ENCODE measurements at places on chromosomes 11 and 22.

- no peak for DNase-seq
Observed at GRCh38 chr11:29124470-29124869, 892.4 kb downstream of the KCNA4 start.

DNA sequence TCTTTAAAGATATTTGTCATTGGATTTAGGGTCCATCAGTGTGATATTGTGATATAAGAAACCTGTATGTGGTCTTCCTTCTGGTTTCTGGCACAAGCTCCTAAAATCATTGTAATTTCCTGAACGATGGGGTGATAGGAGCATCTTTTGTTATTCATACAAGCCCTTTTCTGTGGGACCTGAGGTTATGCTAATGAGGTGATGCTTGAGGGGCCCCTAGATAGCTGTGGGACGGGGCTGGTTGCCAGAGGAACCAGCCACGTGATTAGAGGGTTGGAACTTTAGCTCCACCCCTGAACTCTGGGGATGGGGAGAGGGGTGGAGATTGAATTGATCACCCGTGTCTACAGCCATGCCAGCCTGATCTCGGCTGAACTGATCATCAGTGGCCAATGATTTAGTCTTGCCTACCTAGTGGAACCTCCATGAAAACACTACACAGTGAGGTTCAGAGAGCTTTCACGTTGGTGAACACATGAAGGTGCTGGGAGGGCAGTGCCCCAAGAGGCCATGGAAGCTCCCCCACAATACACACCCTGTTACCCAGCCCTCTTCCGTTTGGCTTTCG, 62.8 kb downstream of the BCR start:
- no peak for DNase-seq

DNA sequence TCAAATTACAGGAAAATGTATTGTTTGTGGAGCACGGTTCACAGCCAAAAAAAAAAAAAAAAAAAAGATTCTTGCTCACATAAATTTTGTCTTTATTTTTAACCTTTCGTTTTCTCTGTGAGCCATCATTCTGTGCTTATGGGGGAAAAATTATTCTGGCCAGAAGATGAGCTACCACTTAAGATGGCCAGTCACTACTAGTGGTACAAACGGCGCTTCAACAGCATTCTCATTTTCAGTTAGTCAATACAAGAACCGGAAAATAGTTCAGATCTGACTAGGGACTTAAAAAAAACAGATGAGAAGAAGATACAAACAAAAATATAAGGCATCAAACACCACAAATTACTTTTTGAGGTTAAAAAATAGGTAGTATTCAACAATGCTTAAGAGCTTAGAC, 158.6 kb upstream of the CNTN5 start:
- no peak for DNase-seq

- no peak for DNase-seq
Observed at GRCh38 chr11:34444428-34444827, 5.7 kb downstream of the CAT start.

- DNase-seq: no peak
Observed at GRCh38 chr11:36077368-36077767, 133.5 kb downstream of the LDLRAD3 start.

DNA sequence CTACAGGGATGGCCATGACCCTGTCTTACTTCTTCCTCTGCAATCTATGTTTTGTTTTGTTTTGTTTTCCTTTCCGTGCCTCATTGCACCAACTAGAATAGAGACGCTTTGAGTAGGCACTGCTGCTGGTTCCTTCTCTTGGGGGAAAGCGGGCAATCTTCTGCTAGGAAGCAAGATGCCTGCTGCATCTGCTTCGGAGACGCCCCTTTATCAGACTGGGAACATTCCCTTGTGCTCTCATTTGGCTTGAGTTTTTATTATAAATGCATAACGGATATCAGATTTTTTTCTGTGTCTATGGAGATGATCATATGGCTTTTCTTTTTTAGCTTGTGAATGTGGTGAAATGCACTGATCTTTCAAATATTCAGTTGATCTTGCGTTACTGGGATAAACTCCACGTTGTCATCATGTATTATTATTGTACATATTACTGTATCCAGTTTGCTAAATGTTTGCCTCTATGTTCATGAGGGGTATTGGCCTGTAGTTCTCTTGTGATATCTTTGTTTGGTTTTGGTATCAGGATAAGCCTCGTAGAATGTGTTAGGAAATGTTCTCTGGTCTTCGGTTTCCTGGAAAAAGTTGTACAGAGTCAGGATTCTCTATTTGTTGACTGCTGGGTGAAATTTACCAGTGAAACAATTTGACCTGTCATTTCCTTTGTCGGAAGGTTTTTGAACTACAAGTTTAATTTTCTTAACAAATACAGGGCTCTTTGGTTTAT, 23.4 kb upstream of the KRTAP5-6 start:
- DNase-seq: no peak

DNA sequence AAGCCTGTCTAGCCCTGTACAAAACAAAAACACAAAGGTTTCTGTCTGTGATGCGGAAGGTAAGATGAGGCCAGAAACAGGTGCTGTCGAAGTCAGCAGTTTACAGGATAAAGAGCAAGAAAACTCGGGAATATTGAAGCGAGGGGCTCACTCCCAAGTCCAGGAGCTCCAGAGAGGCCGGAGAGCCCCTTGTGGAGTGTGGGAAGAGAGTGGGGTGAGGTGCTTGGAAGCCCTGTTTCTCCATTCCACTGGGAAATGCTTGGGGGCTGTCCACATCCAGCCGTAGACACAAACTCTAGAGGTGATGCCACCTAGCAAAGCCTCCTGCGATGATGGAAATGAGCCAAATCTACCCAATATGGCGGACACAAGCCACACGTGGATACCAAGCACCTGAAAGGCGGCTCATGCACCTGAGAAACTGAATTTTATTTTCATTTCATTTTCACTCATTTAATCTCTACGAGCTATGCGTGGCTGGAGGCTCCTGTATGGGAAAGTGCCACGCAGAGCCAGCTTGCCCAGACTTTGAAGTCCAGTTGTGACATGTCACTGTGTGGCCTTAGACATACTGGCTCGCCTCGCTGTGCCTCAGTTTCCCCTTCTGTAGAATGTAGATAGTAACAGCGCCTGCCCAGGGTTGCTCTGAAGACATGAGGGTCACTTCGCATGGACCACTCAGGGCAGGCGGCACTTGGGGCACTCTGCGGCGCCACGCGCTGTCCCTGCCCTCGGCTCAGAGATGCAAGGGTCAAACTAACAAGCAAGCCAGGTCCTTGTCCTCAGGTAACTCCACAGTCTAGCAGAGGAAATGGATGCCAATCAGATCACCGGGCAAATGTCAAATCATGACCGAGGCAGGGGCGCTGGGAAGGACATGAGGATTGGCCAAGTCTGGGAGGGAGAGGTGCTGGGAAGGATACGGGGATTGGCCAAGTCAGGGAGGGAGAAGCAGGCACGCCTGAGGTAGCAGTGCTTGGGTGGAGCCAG, 684.7 kb downstream of the TBC1D22A start:
- no peak for DNase-seq

DNA sequence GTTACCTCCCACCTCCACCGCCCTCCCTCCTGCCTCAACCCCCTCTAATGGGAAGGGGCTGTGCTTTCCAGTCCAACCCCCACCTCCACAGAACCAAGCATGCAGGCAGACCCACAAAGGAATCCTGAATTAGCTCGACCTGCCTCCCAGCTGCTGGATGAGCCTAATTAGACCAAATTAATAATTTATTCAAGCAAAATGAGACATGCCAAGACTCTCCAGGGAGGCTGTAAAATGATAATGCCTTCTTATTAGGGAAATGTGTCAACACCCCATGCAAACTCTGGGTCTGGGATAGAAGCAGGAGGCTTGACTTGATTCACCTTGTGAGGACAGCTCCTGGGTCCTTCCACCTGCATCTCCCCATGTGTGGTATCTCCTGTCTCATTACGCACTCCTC, 59.4 kb upstream of the HMGXB4 start:
- no peak for DNase-seq

- no peak for DNase-seq
Observed at GRCh38 chr11:131851964-131852755, 481.7 kb downstream of the NTM start.

DNA sequence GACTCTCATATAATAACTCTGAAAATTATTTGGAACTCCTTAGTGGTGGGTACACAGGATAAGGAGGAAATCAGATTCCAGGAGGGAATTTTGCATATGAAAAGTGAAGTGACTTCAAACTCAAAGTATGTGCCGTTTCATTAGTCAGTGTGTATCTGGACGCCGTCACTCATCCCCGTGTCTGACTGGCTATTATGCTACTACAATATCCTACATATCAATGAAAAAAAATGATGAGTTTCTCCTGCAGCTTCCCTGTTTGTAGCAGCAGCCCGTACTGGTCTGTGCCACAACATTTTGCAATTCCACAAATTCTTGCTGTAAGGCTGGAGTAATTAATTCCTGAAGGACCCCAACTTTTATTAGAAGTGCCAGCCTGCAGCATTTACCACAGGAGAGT, 16.5 kb downstream of the WT1 start:
- no peak for DNase-seq

DNA sequence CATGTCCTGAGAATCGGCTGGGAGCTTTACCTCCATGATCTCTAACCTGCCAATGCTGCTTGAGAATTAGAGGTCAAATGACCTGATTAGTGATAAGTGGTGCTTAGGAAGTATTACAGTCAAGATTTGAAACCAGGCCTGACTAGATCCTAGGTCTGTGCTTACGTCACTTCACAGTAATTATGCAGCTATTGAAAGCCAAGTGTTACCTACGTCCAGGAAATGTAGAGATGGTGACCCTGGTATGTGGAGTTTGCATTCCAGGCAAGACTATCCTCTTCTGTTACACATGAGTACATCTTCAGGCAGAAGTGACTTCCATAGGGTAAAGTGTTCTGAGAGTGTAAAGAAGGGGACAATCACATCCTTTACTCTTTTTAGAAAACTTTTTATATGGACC, 530.4 kb upstream of the TENM4 start:
- no peak for DNase-seq

GRCh38 chr22:34993548-34993947, 72.4 kb upstream of the ISX start:
- no peak for DNase-seq
